ENCODE measurements at places on chromosomes 4 and X.
A peak's percentile ranks its signal among the peaks of the same experiment; 100 is the strongest.

DNA sequence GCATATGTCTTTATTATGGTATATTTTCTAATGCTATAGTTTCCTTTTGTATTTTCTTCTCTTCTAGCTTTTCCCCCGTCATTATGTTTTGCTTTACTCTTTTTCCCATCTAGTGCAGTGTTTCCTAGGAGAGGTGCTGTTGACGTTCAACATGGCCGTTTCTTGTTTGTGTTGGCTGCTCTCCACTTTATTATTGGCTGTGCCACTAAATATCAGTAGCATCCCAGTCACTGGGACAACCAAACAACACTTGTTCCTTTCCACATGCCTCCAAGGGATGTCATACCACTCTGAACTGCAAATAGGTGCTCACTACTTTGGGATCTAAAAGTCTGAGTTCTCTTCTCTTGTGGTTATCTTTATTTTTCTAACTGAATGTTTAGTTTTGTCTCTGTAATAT is 26.5 kb downstream of the GBA3 start:
- DNase-seq, result no peak

GRCh38 chr4:1363513-1363912 is 16.5 kb downstream of the UVSSA start:
- DNase-seq, result no peak

DNA sequence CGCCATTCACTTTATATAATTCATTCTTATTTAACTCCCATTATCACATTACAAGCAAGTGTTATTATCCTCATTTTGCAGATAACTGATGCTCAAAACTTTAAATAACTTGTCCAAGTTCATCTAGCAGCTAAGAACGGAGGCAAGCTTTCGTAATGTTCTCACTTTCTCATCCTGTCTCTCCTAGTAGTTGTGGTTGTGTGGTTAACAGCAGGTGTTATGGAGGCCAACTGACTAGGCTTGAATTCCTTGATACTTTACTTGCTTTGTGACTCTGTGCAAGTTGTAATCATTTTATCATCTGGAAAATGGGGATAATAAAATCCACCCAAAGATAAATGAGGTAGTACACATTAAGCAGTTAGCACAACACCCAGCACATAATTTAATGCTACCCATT is 109.9 kb upstream of the PTPN13 start:
- DNase-seq, result no peak

GRCh38 chr4:15882675-15883086 is 55.9 kb downstream of the FGFBP1 start:
- DNase-seq, result peak; percentile 87

DNA sequence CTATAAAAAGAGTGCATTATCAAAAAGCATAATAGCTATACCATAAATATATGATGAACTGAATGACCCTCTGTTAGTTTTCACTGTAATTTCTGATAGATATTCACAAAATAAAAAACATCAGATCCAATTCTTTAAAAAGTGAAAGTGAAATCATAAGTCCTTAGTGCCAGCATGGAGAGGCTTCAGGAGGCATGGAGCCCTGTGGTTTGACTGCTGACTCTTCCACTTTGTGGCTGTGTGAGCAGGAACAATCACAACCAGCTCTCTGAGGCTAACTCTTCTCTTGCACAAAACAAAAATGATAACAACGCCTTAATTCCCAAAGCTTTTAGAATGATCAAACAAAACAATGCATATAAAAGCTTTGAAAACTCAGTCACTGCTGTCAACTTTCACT is 1143.9 kb downstream of the PDHA2 start:
- DNase-seq, result peak; percentile 34

- DNase-seq, result no peak
Observed at GRCh38 chrX:70525733-70526132, 81.1 kb downstream of the DLG3 start.
